ENCODE measurements at places on chromosomes 6 and 20.
A peak's percentile ranks its signal among the peaks of the same experiment; 100 is the strongest.

- no peak for DNase-seq
These were observed 5.3 kb downstream of the TP53TG5 start for GRCh38 chr20:45372646-45373352.

DNA sequence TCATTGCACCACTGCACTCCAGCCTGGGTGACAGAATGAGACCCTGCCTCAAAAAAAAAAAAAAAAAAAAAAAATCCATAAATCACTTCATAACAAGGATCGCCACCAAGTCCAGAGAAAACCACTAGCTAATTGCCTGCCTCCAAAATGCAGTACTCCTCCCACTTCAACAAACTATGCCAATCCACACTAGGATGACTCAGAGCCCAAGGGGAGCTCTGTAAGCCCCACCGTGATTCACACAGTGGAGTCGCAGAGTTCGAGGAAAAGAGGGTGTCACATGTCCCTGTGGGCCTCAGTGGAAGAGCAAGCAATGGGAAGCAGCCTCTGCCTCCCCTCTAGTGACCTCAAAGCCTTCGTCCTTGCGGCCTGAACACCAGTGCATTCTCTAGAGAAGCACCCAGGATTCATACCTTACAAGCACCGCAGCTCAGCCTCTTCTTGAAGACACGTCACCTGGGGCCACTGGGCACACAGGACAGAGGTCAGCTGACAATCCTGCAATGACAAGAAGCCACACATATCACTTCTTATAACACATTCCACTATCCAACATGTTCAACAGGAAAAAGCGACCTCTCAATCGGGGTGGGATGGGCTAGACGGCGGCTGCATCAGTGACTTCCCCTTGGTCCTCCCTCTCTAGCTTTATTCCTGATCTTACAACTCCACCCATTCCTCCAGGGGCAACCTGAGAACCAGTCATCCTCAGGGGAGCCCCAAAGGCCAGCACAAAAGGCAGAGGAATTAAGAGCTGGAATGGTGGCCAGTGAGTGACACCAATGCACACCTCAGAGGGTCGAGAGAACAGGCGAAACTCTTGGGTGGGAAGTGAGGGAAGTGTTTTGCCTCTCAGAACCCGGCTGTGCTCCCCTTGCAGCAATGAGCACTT, 8.9 kb downstream of the SNHG17 start:
- no peak for DNase-seq

GRCh38 chr6:34154668-34155447, 9.0 kb upstream of the GRM4 start:
- peak; percentile 39 for DNase-seq

GRCh38 chr6:150631283-150631983, 31.7 kb downstream of the PLEKHG1 start:
- DNase-seq: no peak

DNA sequence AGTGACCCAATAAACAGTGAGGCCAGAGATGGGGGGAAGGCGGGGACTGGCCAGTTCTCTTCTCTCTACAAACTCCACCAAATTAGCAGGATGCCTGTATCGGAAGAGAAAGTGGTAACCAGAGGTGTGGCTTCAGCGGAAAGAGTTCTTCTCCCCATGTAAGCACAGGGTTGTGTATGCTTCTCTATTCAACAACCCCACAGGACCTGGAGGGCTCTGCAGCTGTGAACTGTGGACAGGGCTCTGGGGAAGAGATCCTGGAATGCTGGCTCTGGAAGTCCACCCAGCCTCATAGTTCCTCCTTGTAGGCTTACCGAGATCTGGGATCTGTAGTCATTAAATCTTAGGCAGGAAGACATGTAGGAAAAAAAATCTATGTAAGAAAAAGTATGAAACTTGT, 186.2 kb downstream of the FOXC1 start:
- DNase-seq: no peak

DNA sequence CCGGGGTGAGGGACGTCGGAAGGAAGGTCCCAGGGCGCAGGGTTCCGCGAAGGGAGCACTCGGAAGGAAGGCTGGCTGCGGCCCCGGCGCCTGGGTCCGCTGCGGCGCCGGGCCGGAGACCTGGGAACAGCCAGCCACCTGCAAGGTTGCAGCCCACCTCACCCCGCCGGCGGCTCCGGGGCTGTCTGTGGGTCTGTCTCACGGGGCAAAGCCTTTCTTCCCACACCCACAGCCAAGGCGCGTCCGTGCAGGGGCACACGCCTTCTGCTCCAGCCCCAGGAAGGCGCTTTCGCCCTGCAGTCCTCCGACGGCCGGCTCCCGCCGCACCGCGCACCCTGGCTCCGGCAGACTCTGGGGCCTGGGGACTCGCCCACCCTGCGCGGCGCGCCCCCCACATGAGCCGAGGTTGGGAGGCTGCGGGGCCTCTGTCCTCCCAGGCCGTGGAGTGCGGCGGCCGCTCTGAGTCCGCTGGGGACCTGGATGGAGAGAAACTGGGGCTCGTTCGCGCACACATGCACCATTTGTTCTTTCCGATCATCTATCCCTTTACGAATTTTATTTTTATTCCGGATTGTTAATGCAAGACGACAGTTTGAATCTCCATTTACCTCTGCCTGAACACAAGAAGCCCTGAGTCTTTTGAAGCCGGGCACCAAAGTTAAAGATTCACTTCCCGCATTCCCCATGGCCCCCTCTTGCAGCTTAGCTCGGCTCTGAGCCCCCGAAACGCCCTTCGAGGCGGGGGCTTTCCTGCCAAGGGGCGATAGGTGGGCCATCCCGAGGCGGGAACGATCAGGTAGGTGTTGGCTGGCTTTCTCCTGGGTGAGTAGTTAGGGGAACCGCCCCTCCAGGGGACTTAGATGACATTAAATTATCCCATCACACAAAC, 4.5 kb upstream of the FOXC1 start:
- no peak for DNase-seq

- DNase-seq: no peak
These were observed 1078.4 kb downstream of the KIF16B start for GRCh38 chr20:15494851-15495250.

- DNase-seq: no peak
These were observed 41.2 kb downstream of the CDC5L start for GRCh38 chr6:44428682-44429081.

DNA sequence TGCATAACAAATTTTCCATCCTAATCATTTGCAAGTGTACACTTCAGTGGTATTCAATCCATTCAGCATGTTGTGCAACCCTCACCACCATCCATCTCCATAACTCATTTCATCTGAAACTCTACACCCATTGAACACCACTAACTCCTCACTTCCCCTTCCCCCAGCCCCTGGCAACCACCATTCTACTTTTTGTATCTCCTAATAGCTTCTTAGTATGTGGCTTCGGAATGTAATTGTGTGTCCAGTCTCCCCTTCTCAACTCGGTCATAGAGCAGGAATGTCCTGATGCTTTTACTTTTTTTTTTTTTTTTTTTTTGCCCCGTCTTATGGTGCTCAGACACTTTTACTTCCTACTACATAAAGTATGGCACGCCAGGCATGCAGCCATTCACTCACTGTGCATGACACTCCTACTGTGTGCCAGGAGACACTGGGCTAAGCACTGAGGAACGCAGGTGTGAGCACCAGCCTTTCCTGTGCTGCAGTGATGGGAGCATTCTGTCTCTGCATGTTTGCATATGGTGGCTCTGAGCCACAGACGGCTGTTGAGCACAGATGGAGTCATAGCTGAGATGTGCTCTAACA, 15.3 kb downstream of the HCK start:
- DNase-seq: no peak

DNA sequence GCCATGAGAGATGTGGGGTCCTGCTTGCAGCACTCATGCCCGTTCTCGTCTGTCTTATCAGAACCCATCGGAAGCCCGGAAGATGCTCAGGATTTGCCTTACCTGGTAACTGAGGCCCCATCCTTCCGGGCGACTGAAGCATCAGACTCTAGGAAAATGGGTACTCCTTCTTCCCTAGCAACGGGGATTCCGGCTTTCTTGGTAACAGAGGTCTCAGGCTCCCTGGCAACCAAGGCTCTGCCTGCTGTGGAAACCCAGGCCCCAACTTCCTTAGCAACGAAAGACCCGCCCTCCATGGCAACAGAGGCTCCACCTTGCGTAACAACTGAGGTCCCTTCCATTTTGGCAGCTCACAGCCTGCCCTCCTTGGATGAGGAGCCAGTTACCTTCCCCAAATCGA, 8.3 kb downstream of the PI16 start:
- peak; percentile 36 for DNase-seq

DNA sequence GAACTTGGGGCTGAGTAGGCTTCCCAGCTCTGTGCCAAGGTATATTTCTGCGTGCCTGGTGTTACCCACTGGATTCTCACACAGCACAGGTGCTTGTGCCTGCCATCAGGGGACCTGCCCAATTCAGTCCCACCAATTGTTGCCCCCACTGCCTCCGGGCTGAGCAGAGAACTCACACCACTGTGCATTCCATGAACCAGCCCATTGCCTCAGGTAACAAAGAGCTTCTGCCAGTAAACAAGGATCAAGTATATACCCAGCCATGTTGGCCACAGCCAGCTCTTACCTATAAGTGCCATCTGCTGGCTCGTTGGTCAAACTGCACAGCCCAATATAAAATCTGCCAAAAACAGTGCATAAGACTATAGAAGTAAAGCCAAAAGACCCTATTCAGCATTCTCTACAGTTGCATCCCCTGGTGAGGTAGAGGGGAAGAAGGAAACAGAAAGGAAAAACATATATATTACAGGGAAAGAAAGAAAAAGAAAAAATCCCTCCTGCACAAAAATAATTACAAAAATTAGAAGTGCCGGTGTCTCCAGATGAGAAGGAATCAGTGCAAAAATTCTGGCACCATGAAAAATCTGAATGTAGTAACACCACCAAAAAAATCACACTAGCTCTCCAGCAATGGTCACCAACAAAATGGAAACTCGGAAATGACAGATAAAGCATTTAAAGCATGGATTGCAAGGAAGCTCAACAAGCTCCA, 241.4 kb downstream of the IBTK start:
- DNase-seq: no peak

- no peak for DNase-seq
These were observed 12.9 kb upstream of the OCSTAMP start for GRCh38 chr20:46563170-46563859.

DNA sequence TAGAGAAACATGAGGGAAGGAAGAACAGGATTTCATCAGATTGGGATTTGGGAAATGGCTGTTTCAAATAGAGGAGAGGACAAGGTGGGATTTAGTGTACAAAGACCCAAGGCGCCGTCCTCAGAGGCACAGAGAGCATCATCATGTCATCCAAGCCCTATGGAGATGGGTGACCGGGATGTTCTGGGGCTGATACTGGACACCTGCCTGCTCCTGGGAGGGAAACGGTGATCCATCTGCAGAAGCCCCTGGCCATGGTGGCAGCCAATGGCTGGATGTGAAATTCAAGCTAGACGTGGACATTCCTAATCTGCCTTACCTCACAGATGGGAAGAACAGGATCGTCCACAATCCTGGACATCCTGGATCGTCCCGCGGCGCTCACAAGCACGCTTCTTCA, 12.7 kb downstream of the NKX2-2 start:
- DNase-seq: no peak

GRCh38 chr6:8352335-8352965, 82.9 kb downstream of the SLC35B3 start:
- no peak for DNase-seq

- peak; percentile 76 for DNase-seq
These were observed 12.2 kb upstream of the DSTN start for GRCh38 chr20:17557675-17558006.

- no peak for DNase-seq
These were observed 6.4 kb downstream of the SERAC1 start for GRCh38 chr6:158161566-158162254.

DNA sequence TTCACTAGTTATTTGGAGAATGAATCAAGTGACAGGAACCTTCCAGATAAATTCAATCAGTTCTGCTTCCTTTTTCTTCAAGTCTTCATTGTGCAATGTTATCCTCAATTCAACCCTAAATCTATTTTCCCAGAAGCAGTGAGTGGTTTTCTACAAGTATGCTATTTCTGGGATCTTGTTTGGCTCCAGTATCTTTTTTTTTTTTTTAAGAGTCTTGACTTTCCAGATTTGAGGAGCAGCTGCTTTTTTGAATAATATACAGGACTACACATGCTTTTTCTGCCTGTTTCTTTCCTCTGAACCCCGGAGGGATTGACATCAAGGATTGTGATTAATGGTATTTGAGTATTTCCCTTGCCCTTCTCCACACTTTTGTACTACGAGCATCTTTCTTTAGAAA, 339.2 kb upstream of the JAG1 start:
- no peak for DNase-seq

GRCh38 chr6:95784869-95785268, 207.5 kb downstream of the MANEA start:
- DNase-seq: no peak

DNA sequence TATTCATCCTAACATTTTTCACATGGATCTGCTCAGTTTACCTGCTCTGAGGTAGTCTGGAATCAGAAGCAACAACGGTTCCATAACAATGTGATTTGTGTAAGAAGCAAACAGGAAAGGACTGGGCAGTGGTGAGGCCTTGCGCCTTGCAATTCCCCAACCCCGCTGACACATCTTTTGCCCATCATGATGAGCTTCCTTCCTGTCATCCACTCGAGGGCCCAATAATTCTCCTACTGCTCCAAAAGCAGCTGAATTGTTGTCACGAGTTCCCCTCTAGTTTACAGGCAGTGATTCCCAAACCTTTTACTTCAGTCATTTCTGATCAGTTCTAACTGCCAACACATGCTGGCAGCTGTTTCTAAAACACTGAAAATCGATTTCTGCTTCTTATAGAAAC, 22.9 kb downstream of the STX7 start:
- DNase-seq: no peak
